ENCODE measurements at places on chromosomes 12 and 14.

DNA sequence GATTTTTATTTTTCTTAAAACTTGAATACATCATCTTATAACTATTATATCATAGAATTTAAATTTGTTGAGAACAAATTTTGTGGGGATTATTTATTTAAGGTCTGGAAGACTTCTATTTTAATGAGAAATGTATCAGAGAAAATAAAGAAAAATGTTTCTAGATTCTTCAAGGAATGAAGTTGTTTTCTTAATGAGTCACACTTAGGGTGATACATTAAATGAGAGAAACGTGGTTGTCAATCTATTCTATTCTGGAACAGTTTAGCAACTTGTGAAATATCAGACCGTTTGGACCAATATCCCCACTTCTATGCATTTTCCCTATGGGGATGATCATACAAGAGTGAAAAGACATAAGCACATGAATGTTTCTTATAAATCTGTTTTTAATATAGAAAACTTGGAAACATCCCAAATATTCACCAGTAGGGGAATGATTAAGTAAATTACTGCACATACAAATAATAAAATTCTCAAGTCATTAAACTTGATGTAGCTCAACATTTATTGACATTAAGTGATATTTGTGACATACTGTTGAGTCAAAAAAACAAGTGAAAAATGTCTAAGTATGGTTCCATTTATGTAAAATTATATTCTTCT, 88.5 kb downstream of the E2F7 start:
- DNase-seq = no peak

GRCh38 chr12:43318021-43318420, 234.0 kb downstream of the ADAMTS20 start:
- DNase-seq = no peak

DNA sequence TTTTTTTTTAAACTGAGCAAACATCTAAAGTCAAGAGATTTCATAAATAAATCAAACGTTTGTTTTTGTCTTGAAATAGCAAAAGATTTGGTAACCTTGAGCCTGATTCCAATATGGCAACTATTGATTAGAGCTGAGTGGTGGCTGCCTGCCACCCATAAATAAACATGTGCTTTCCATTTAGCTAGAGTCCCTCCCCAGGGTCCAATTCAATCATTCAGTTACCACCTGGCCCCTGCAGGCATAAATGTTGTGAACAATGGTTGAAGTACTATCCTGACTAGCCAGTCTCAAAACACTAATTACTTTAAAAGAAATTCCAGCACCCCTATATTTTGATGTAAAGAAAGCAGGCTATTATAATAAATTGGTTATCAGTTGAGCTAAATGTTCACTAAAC, 129.7 kb upstream of the GRIP1 start:
- no peak for DNase-seq

GRCh38 chr14:48568688-48569087, 893.3 kb upstream of the MDGA2 start:
- no peak for DNase-seq
